Muscle of back (tissue), 13 donors: ENCODE measurements at places on chromosomes 6 and 20.

- DNase-seq, result no peak
Observed at GRCh38 chr20:17525650-17526049, 5.5 kb downstream of the BFSP1 start.

DNA sequence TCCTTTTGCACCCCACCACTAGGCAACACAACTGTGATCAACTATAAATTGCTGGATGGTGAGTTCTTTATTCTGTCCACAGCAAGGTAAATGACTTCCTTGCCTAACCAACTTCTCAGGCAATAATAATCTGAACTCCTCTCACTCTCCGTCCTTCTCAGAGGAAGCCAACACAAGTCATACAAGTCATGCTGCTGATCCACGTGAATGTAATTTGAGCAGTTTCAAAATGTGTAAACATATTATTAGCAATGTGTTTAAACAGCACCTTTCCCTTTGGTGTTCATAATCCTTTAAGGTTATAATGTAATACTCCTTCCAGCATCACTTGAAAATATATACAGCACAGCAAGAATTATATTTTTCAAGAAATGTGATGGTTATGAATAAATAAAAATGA lies 127.9 kb downstream of the QRSL1 start:
- DNase-seq, result no peak

DNA sequence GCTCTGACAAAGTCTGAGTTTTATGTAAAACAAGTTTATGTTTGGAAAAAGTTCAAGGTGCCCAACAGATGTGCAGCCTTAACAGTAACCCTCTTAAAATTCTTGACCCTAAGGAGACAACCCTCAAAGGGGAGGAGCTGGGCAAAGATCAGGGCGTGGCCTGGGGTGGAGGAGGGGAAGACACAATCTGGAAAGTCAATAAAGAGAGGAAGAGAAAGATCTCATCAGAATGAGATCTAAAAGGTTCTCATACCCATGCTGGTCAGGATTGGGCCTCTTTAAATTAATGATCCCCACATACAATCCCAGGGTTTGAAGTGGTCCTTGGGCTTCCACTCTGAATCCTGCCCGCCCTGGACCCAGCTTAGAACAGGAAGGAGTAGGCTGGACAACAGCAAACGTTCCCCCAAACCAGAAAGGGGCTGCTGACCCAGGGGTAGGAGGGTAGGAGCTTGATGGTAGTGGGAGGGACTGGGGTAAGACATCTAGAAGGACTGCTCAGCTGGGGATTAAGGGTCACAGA lies 33.0 kb downstream of the FOXP4 start:
- DNase-seq, result no peak

DNA sequence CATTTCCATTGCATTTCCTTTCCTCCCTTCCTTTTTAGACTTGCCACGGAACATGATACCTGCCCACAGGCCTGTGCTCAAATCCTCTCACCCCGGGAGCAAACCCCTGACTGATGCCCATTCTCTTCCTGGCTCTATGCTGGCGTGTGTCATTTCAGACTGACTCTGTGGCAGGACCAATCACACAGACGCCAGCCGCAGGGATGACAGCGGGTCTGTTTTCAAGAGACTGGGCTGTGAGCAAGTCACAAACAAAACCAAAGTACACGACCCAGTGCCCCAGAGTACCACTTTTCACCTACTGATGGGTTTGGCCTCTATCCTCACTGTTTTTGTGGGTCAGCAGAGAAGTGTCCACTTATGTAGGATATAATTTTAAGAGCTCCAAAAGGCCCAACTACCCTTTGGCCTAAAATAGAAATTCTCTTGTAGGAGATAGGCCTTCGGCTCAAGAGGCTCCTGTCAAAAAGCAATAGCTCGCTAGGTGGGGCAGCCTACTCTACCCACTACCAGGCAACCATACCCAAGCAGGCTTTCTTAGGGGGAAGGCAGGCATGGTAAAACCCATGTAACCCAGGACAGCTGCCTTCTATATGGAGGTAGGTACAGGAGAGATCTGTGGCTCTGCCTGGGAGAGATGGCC lies 215.7 kb downstream of the CDC5L start:
- DNase-seq, result no peak

DNA sequence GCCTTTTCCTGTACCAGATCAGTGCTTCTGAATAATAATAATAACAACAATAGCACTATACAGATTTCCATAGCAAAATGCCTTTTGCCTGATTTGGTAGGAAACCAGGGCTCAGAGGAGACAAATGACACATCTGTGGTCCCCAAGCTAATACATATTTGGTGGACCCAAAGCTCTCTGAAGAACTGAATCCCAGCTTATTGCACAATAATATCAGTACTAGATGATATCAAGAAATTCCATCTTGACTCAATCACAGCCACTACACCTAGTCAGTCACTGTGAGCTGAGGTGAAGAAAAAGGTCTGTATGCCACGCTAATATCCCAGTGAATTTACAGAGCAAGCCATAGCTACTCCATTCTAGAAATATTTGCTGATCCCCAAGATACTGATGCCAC lies 270.6 kb upstream of the RIN2 start:
- DNase-seq, result no peak

DNA sequence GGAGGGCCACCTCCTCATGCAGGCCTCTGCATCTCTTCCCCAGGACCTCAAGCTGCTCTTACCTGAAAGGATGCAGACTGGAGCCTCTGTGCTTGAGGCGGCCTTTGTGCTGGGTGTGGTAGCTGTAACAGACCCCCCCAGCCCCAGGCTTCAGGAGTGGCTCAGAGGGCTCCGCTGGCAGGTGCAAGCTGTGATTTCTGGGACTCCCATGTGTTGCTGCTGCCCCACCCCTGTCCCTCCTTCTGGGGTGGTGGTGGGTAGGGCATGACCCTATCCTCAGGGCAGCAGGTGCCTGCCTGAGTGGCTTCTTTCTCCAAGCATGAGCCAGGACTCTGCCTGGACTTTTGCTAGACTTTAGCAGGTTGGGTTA lies 121.2 kb downstream of the SULF2 start:
- DNase-seq, result no peak

DNA sequence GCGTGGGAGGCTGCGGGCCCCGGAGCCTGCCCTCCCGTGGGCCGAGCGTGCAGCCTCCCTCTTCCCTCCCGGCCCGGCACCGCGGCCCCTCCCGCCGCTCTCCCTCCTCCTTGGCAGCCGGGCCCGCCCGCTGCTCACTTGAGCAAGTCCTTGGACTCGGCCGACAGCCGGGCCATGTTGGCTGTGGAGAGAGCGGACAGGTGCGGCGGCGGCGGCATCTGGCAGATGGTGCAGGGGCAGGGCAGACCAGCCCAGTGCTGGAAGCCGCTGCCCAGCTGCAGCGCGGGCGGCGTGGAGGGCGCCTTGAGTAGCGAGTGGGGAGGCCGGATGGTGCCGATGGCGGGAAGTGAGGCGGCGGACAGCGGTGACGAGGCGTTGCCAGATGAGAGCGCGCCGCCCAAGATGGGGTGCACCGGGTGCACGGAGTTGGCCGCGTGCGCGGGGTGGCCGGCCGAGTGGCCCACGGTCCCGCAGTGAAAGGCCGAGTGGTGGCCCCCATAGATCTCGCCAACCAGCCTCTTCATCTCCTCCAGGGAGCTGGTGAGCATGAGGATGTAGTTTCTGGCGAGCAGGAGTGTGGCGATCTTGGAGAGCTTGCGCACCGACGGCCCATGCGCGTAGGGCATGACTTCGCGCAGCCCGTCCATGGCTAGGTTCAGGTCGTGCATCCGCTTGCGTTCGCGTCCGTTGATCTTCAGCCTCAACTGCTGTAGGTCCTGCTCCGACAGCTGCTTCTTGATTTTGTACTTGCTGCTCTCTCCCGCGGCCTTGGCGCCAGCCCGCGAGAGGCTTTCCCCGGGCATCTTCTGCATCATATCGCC lies 766 bp downstream of the OLIG3 start:
- DNase-seq, result peak; percentile 49

DNA sequence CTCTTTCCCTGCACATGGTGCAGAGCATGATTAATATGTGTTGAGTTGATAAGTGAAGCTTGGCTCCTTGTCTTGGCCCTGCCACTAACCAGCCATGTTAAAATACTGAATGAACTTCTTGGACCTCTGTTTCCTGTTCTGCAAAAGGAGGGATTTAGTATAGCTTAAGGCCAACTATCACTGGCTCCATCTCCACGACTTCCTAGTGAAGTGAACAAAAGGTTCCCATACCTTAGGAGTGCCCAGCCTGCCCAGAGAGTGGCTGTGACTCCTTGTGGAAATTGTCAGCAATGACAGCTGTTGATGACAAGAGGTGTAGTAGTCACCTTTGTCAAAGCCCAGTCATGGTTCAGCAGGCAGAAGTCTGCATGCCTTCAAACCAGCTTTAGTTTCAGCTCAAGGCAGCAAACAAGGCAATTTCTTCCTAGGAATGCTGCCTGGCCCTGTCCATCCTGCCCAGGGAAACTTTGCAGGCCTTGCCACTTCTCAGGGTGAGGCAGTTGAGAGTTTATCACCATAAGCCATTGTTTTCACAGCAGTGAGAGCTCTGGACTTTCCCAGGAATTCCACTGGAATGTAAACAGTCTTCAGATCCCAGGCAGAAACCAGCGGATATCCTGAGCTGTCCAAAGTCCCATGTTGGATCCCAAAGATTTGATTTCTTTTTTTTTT lies 169.7 kb upstream of the TNFAIP3 start:
- no peak for DNase-seq

GRCh38 chr20:25042531-25043498 lies 15.1 kb downstream of the ACSS1 start:
- DNase-seq, result no peak

DNA sequence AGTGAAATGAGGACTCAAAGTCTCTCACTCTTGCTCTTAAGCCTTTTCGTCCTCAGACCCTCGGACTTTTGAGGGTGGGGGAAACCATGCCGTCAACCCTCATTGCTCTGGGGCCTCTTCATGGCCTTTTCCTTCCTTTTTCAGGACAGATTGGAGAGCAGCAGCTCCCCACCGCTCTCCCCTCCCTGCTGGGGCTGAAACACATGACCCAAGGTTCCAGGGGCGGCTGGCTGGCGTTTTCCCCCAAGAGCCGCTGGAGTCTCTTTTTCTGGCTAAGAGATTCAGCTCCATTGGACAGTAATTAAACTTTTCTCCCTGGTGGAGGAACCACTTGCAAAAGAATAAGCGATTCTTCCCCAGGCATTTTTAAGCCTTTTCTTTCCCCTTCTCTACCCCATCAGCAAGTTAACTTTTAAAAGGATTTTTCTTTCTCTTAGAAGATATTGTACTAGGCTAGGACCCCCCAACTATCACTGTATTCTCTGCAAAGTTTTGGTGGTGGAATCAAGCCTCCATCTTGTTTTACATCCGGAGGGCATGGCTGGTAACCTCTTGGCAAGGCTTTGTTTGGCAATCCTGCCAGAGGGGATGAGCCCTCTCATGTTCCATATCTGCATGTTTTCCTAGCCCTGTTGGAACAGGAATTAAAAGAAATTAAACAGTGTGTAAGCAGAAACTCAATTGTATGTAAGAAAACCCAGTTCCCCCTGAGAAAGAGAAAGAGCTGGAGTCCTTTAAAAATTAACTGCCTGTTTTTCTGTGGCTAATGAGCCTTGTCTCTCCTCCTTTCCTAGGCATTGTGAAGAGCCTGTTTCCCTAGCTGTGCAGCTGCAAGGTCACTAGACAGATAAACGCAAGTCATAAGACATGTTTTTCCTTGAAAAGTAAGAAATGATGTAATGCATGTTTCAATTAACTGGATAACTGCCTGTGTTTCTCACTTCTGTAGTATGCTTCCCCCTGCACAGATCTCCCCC lies 100.8 kb upstream of the GPR6 start:
- DNase-seq, result no peak

DNA sequence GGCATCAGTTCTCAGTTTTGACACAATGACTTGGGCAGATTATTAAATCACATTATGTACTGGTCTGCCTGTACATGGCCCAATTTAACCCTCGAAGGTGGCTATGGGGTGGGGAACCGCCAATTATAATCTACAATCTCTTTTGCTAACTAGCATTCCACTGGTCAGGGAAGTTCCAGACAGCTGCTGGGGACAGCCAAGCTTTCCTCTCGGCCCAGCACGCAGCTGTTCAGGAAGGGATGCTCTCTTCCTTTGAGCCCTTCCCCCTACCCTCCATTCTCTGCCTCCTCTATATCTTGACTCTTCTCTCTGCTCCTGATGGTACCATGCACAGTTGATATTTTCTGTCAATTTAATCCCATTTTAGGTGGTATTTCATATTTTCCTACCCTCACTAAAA lies 233.5 kb upstream of the AGPAT4 start:
- DNase-seq, result peak; percentile 28

DNA sequence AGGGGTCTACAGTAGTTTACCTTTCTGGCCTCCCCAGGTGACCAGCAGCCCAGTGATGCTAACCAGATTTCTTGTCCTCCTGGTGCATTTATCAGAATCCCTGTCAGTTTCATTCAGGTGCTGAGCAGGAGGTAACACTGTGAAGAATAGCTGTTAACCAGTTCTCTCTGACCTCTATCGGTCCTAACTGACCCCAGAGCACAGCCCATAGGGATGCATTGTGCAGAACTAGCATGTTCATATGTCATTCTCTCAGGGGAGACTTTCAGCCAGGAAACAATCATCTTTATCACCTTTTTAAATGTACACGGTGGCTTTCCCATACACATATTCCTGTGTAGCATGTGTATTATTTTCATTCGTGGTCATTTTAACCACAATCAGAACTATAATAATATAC lies 49.9 kb downstream of the CNR1 start:
- DNase-seq, result no peak

DNA sequence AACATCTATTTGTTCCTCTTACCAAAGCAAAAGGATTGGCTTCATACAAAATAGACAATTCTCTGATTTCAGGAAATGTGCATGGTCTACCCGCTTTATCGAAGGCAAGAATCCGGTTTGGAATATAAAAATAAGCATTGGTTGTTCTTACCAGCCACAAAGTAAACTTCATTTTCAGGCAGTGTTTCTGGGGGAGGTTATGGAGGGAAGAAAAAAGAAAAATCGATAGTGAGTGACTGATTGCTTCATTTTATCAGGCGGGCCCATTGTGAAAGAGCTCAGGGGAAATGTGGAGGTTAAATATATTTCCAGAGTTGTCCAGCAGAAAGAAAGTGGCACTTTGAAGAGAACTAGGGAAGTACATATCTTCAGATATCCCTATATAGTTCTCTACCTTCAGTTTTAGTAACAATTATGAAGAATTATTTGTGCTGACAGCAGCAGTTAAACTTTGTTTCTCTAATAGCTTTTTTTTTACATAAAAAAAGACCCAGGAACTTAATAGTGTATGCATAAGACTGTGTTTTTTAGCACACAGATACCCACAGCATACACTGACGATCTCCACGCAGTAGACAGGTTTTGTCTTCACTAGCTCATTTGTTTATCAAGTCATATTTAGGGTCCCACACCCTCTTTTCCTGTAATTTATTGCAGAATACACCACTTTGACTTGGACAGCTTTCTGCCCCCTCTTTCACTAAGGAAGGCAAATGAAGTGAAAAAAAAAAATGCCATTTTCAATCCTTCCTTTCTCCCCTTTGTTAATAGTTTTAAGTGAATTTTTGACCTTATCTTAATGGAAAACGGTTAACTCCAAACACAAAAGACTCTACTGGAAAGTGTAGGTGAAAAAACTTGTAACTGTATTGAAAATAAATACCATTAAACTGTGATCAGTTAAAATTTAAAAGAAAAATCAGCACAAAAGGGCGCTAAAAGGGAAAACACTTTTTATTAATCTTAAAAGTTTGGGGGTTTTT lies 2.9 kb downstream of the POU3F2 start:
- peak; percentile 70 for DNase-seq
